Fibroblast of skin of right biceps (primary cell): ENCODE measurements at places on chromosomes 5 and 9.

- DNase-seq, result no peak
Measured at GRCh38 chr5:32103521-32103920, 70.6 kb downstream of the GOLPH3 start.

DNA sequence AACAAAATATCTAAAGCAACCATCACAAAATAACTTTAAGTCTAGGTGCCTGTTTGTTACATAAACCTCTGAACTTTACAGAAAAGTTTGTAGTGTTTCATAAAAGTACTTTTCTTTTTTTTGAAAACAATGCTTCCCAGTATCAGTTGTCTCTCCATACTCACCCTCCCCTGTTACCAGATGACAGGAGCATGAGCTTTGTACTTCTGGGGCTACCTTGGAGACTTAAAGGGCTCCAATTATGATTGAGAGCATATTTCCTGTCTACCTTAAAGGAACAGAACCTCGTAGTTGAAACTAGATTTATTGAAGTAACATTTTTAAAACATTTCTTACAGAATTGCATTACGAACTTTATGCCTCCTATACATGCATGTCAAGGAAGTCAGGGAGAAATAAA lies 55.4 kb upstream of the PPP1R2B start:
- no peak for DNase-seq

DNA sequence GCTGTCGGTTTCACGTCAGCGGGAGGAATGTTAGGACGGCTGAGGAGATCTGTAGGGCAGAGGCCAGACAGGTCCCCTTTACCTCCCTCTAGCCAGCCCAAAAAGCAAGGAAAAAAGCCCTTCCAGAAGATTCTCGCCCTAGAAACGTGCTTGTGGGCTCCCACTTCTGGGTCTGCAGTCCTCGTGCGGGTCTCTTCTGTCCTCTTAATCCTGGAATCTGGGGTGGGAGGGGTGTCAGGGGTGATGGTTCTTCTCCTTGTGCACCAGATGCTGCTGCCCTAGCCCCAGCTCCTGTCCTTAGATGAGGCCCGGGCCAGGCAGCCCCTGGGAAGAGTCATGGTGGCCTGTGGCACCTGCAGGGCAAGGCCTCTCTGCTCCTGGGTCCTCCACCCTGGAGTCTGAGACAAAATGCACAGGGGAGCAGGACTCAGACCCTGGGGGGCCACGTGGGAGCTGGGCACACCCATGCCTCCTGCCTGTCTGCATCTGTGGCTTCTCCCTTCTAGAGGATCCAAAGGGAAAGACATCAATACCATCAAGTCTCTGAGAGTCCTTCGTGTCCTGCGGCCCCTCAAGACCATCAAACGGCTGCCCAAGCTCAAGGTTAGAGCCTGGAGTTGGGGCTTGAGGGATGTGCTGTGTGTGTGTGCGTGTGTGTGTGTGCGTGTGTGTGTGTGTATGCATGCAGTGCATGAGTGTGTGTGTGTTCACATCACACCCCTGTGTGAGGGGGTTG lies 174.2 kb downstream of the CACNA1B start:
- no peak for DNase-seq

GRCh38 chr5:167552356-167552755 lies 739.1 kb upstream of the WWC1 start:
- no peak for DNase-seq

GRCh38 chr9:135978642-135979546 lies 17.7 kb upstream of the UBAC1 start:
- no peak for DNase-seq

GRCh38 chr9:4955836-4956235 lies 29.2 kb upstream of the JAK2 start:
- peak; percentile 61 for DNase-seq

DNA sequence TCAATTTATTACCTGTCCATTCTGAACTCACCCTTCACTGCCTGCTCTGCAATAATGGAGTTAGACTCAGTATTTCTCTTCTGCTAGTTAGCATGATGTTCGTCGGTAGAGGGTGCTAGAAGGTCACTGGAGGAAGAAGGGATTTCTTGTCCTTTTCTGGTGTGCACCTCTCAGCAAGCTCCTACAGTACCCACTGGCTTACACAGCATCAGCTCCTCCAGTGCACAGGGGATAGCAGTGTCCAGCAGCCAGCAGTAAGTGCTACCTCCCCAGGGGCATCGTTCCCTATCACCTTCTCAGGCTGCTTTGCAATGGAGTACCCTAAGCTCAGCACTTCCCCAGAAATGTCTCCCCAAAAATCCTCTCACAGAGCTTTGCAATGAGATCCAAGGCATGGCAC lies 45.9 kb upstream of the APC start:
- DNase-seq, result peak; percentile 21

DNA sequence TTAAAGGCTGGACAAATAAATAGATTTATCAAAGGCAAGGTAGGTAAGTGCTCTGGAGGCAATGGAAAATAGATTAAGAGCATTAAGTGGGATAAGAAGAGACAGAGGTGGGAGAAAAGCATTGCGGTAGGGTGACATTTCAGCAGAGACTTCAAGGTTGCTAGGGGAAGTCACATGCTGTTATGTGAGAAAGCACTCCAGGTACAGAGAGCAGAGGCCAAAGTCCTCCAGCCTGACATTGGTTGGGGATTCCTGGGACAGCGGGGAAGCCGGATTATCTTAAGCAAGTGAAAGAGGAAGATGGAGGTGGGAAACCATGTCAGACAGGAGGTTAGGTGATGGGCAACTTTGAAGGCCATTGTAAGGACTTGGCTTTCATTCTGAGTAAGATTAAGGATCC lies 1222.9 kb downstream of the PTPRD start:
- no peak for DNase-seq

- no peak for DNase-seq
Measured at GRCh38 chr9:131630205-131630831, 85.0 kb downstream of the PRRT1B start.

GRCh38 chr5:20033881-20034280 lies 45.9 kb upstream of the CDH18 start:
- no peak for DNase-seq

- no peak for DNase-seq
Measured at GRCh38 chr9:63859475-63860215, 1425.4 kb downstream of the FOXD4L5 start.

GRCh38 chr5:14449052-14449661 lies 132.4 kb upstream of the OTULINL start:
- DNase-seq, result peak; percentile 95

DNA sequence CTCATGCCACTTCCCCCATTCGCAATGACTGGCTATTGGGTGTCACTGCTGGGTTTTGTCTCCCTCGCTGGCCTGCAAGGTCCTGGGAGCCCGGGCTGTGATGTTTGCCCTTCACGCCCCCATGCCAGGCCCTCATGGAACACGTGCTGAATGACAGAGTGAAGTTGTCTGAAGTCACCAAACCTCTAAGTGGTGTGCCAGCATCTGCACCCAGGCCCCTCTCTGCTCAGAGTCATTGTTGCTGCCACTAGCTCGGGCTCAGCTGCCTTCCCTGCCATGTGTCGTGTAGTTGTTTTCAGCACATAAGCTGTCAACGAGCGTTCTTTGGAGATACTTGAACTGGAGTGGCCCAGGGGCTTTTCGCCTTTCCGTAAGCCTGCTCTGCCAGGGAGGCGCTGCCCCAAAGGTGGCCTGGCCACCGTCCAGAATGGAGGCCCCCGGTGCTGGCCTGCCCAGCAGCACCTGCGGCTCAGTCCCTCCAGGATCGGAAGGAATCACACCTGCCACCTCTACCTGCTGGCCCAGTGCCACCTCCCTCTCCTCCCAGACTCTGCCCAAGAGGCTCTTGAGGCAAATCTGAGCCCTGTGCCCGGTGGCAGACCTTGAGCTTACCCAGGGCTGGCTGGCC lies 250.1 kb downstream of the PBX3 start:
- no peak for DNase-seq

- DNase-seq, result no peak
Measured at GRCh38 chr5:149048811-149049210, 14.1 kb downstream of the SH3TC2 start.
